CD4-positive, alpha-beta T cell treated with Interleukin-15 for 1 hour (primary cell): ENCODE measurements at places on chromosomes 4 and X.
A peak's percentile ranks its signal among the peaks of the same experiment; 100 is the strongest.

DNA sequence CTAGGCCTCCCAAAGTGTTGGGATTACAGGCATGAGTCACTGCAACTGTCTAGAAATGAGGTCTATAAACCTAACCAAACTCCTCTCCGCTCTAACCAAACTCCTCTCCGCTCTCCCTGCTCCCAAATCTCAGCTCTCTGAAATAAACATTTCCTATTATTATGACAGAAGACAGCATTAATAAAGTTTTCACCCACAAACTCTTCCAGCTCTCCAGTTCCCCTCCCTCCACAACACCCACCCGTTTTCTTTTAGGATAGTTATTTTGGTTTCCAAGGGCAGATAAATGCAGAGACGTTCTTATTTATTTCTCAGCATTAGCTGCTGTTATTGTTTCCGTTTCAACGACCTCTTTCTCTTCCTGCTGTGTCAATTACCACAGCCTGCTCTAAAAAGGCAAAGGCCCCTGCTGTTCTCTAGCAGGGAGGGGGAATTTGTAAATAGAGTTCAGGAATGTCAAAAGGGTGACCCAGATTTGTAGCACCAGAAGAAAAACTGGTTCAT is 13.3 kb upstream of the SCD5 start:
- no peak for DNase-seq

- DNase-seq: no peak
Measured at GRCh38 chrX:47585273-47585672, 3.0 kb downstream of the TIMP1 start.

GRCh38 chr4:5636766-5637670 is 71.3 kb downstream of the EVC2 start:
- DNase-seq: no peak

- DNase-seq: no peak
Measured at GRCh38 chr4:124737619-124738018, 25.1 kb upstream of the ANKRD50 start.

GRCh38 chr4:36274158-36274557 is 7.3 kb upstream of the DTHD1 start:
- no peak for DNase-seq

- no peak for DNase-seq
Measured at GRCh38 chrX:21838937-21839333, 482 bp upstream of the MBTPS2 start.

DNA sequence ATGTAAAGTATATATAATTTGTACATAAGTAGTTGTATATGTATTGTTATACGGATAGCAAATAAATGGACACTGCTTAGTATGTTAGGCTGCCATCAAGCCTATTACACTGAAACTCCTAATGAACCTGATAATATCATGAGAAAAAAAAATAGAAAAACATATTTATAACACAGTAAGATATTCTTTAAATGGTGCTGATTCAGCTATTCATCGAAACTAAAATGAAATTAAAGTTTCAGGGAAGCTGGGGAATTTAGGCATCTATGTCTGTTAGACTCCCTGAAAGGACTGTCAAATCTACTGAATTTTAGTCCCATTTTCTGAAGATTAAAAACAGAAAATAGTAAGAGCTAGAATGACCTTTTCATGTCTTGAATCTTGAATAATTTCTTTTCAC is 647.1 kb upstream of the PABPC4L start:
- no peak for DNase-seq

- DNase-seq: peak; percentile 55
Measured at GRCh38 chr4:102500352-102500695, 835 bp upstream of the NFKB1 start.

DNA sequence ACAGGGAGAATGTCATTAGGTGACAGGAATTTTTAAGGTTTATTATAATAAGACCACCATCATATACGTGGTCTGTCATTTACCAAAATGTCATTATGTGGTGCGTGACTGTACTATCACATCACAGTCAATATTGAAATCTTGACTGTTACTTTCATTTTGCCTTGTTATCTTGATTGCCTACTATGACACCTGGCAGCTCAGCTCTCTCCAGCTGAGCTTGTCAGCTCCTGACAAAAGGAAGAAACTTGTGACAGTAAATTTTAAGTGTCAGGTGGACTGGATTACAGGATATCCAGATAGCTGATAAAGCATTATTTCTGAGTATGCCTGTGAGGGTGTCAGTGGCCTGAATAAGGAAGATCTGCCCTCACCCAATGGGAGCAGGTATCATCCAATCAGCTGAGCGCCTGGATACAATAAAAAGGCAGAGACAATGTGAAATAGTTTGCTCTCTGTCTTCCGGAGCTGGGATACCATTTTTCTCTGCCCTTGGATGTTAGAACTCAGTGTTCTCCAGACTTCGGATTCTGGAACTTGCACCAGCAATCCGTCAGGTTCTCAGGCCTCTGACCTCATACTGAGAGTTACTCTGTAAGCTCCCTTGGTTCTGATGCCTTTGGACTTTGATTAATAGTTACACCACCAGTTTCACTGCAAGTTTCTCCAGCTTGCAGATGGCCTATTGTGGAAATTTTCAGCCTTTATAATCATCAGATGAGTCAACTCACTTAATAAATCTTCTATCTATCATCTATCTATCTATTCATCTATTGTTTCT is 1454.7 kb upstream of the IGFBP7 start:
- no peak for DNase-seq

DNA sequence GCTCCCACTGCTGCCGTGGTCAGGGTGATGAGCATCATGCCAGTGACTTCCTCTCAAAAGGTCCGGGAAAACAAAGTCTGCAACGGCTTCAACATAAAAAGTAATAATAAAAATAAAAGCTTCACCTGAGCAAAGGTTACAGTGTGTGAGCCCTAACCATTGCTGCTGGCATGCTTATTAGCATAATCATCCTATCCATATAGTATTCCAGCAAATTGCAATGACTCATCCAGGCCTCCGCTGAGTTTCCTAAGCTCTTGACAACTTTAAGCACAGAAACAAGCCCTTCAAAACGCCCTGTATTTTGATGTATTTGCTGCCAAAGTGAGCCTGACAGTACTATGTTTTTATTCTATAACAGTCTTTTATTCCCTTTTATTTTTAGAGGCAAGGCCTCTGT is 100.5 kb downstream of the AASDH start:
- no peak for DNase-seq

GRCh38 chrX:150100261-150100660 is 162.0 kb upstream of the EOLA2 start:
- no peak for DNase-seq

DNA sequence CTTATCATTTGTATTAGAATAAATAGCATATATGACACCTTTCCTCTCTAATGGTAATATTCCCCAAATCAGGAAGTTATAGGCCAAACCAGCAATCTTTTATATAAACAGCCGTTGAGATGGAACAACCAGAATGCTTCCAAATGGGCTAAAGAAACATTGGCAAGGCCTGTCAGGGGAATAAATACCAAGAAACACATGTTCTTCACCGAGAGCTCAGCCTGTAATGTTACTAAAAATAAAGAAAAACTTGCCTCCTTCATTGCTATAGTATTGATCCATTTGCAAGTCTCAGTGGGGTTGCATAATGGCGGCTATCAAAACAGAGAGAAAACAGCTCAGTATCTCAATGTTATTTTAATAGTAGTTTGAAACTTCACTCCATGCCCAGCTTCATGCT is 104.9 kb downstream of the FAM13A start:
- DNase-seq: no peak

GRCh38 chr4:183533698-183534097 is 28.8 kb downstream of the ING2 start:
- DNase-seq: no peak

GRCh38 chr4:133720001-133720400 is 481.6 kb downstream of the PABPC4L start:
- DNase-seq: no peak

- DNase-seq: no peak
Measured at GRCh38 chrX:43467608-43468234, 188.4 kb upstream of the MAOA start.

GRCh38 chr4:4408576-4409335 is 21.9 kb downstream of the NSG1 start:
- DNase-seq: no peak

GRCh38 chr4:113222471-113222870 is 173.0 kb downstream of the ANK2 start:
- DNase-seq: no peak

- no peak for DNase-seq
Measured at GRCh38 chr4:107622006-107622405, 98.0 kb downstream of the PAPSS1 start.
